Activated CD4-positive, alpha-beta T cell treated with anti-CD3 and anti-CD28 coated beads for 4 hours (primary cell): ENCODE measurements at places on chromosomes 16 and 17.

GRCh38 chr17:66960613-66961012, 3.9 kb upstream of the CACNG4 start:
- DNase-seq = no peak

DNA sequence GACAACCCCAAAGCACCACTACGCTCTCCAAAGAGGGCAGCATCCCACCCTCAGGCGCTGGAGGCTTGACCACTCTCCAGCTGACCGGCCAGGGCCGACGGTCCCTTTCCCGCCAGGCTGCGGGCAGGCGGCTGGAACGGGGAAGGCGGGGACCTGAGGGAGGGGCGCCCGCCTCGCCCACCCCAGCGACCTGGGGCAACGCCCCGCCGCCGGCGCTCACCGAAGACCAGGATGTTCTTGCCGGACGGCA, 431 bp downstream of the DYNC1LI2 start:
- peak; percentile 8 for DNase-seq

GRCh38 chr16:72959301-72959996, 88.5 kb downstream of the ZFHX3 start:
- no peak for DNase-seq

- DNase-seq = no peak
Observed at GRCh38 chr17:70825321-70826125, 656.2 kb downstream of the KCNJ2 start.

GRCh38 chr17:44222112-44222869, 2.8 kb upstream of the UBTF start:
- peak; percentile 33 for DNase-seq

GRCh38 chr17:48045316-48046001, 2.7 kb upstream of the NFE2L1 start:
- DNase-seq = no peak

GRCh38 chr17:49513044-49513395, 17.9 kb downstream of the NGFR start:
- DNase-seq = no peak

DNA sequence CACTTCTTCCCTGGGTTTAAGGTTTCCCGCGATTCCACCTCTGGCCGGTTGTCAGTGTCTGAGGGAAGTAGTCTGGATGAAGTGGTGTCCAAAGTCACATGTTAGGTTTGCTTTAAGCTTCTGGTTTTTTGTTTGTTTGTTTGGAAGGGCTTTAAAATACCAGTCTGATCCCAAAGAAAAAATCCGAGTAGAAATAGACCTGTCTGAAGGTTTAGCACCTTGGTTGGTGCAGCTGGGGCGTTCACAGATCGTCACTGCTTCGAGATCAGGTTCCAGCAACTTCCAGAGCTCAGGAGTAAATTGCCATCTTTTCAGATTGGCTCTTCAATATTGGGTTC, 567 bp downstream of the TMEM97 start:
- no peak for DNase-seq
